ENCODE measurements at places on chromosomes 2 and 18.

GRCh38 chr2:674321-674985 is 2.8 kb downstream of the TMEM18 start:
- DNase-seq = no peak

DNA sequence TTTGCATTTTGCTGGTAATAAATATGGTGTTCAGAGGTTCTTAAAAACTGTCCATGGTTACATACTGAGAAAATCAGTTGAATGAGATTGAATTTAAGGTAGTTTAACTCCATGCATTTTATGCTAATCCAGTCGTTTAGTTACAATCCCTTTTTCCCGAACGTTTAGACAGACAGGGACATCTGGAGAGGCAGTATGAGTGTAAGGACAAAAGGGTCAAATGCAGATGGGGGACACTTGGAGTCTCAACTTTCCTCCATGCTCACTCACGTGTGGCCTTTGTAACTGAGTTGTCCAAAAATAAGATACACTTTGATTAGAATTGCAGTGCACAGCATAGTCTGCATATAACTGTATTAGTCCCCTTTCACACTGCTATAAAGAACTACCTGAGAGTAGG is 63.9 kb downstream of the RDH14 start:
- DNase-seq = no peak

DNA sequence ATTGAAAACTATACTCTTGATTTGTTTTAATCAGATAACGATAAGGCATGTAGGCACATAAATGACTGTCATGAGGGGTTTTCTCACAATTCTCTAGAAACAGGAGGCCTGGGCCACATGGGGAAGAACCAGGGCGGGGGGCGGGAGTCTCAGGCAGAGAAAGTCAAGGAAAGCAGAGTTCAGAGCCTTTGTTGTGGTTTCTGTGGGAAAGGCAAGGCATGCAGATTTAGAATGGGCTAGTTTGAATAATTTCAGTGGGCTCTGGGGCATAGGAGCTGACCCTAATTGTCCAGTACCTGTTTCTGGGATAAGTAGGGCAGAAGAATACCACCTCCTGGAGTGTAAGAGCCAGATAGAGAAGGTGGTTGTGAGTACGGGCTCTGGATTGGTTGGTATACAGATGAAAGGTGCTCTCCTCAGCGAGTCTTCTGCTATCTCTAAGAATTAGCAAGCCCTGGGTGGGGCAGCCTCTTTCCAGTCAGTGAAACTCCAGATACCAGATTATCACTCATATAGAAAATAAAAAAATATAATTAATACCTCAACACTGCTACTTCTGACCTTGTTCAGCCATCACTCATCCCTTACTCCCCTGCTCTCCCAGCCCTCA is 41.5 kb upstream of the CYRIA start:
- DNase-seq = no peak

DNA sequence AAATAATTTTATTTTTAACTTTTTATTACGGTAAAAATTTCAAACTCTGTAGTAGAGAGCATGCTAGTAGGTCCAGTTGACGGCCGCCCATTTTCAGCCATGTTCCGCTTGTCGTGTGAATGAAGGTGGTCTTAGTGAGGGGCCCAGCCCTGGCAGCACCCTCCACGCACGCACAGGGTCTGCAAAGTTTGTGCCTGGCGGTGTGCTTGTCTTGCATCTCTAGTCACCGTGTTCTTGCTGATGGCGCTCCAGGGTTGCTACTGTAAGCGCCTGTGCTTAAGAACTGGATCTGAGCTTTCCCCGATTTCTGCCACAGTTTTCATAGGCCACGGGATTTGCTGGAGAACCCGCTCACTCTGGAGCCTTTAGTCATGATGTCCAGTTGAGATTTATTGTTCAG is 28.9 kb downstream of the LDLRAD4 start:
- no peak for DNase-seq
